ENCODE measurements at places on chromosomes 1 and 21. TPM values are rescaled to one million over a fixed set of nuclear protein-coding genes. Genes with fewer than 3 reads are reported as not detected.

Gene LAMC1
- 472 TPM for total RNA-seq

Gene PLA2G5
- not detected for total RNA-seq

Gene CD34
- total RNA-seq, result 1.9 TPM

Gene KCNJ6
- total RNA-seq, result 0.24 TPM

Gene GPA33
- total RNA-seq, result not detected
